ENCODE measurements at places on chromosomes 1 and 21. TPM values are rescaled to one million over a fixed set of nuclear protein-coding genes. Genes with fewer than 3 reads are reported as not detected.

- no peaks in the 10 kb centered on the region for H3K27me3 ChIP-seq
- H3K4me3 ChIP-seq = no peak overlapping the region
- H3K27ac ChIP-seq = no peak overlapping the region
- H3K36me3 ChIP-seq = no peaks in the 10 kb centered on the region
These were observed 363.4 kb downstream of the PDE4B start for GRCh38 chr1:66156144-66156543.

DNA sequence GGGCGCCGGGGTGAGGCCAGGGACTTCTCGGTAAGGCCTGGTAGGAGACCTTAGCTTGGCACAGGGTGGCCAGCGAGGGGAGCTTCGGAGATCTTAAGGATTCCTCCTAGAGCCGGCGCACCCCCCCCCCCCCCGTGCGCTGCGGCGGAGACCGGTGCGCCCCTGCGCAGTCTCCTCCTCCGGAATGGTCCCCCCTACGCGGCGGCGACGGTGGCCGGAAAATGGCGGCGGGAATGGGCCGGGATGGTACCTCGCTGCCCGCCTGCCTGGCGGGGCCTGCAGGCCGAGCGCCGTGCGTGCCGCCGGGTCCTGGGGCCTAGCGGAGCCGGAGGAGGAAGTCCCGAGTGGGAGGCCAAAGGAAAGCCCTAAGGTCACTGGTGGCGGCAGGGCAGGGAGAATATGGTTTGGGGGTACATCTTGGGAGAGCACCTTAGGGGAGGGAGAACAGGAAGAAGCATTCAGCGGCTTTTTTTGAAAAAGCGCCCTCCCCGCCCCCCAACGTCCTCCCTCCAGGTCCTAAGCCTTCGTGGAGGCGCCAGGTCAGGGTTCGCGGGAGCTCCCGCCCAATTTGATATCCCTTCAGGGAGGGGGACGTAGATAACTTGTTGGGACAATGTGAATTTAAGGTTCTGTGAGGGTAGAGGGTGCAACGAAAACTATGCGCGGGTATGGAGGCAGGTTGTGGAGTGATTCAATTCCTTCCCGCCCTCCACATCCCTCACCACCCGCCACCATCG is 429 bp downstream of the SRRM1 start:
- peak; percentile 94 for DNase-seq
- H3K36me3 ChIP-seq = peaks cover 36% of the 10 kb centered on the region
- H3K27ac ChIP-seq = peak overlapping the region; percentile 99
- peaks cover 45% of the 10 kb centered on the region for H3K4me1 ChIP-seq
- H3K4me3 ChIP-seq = peak overlapping the region; percentile 90

DNA sequence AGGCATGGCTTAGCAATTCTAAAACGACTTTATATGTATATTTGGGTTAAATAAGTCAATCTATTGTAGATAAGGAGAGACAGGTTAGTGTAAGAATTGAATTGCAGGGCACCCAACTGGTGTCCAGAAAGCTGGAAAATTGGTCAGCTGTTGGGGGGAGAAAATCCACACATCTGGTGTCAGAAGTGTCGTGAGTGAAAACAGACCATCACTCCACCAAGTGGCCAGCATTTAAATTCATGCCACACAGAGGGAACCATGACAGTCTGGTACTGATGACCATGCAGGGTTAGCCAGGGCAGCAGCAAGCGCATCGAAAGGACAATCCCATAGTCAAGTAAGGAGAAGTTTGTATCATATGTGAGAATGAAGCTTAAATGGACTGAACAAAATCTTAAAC is 11.7 kb downstream of the LAX1 start:
- peaks cover 6% of the 10 kb centered on the region for H3K36me3 ChIP-seq
- no peak overlapping the region for H3K4me3 ChIP-seq
- DNase-seq = no peak
- H3K4me1 ChIP-seq = no peaks in the 10 kb centered on the region
- H3K27me3 ChIP-seq = no peaks in the 10 kb centered on the region
- no peak overlapping the region for H3K27ac ChIP-seq

GRCh38 chr1:24779689-24780464 is 34.6 kb downstream of the CLIC4 start:
- H3K36me3 ChIP-seq = no peaks in the 10 kb centered on the region
- no peak overlapping the region for H3K4me3 ChIP-seq
- no peaks in the 10 kb centered on the region for H3K4me1 ChIP-seq
- no peak overlapping the region for H3K27ac ChIP-seq

- H3K4me3 ChIP-seq = no peak overlapping the region
- H3K36me3 ChIP-seq = no peaks in the 10 kb centered on the region
- H3K4me1 ChIP-seq = peaks cover 8% of the 10 kb centered on the region
- peak; percentile 54 for DNase-seq
These were observed 385.4 kb upstream of the VAMP3 start for GRCh38 chr1:7385471-7386225.

ATAD3C gene
- total RNA-seq = 0.47 TPM

- peaks cover 75% of the 10 kb centered on the region for H3K4me1 ChIP-seq
- peaks cover 20% of the 10 kb centered on the region for H3K36me3 ChIP-seq
- no peak for DNase-seq
- H3K27ac ChIP-seq = peak overlapping the region; percentile 85
- no peaks in the 10 kb centered on the region for H3K27me3 ChIP-seq
These were observed 505 bp upstream of the GNPAT start for GRCh38 chr1:231240531-231240882.

GRCh38 chr21:36765229-36765628 is 66.3 kb downstream of the SIM2 start:
- H3K4me3 ChIP-seq = no peak overlapping the region
- H3K27me3 ChIP-seq = no peaks in the 10 kb centered on the region
- H3K36me3 ChIP-seq = no peaks in the 10 kb centered on the region
- no peak overlapping the region for H3K27ac ChIP-seq
- no peak for DNase-seq
- H3K4me1 ChIP-seq = no peaks in the 10 kb centered on the region

CCDC24 gene
- 5.0 TPM for total RNA-seq

DENND2C gene
- total RNA-seq = 1.9 TPM

- no peak overlapping the region for H3K4me3 ChIP-seq
- H3K27me3 ChIP-seq = peaks cover 17% of the 10 kb centered on the region
- no peaks in the 10 kb centered on the region for H3K36me3 ChIP-seq
- H3K4me1 ChIP-seq = peaks cover 50% of the 10 kb centered on the region
- no peak for DNase-seq
These were observed 6.9 kb downstream of the PLXNA2 start for GRCh38 chr1:208237241-208237640.

BTG2 gene
- 153 TPM for total RNA-seq

CENPF gene
- 4.4 TPM for total RNA-seq

GNAT2 gene
- not detected for total RNA-seq

DNA sequence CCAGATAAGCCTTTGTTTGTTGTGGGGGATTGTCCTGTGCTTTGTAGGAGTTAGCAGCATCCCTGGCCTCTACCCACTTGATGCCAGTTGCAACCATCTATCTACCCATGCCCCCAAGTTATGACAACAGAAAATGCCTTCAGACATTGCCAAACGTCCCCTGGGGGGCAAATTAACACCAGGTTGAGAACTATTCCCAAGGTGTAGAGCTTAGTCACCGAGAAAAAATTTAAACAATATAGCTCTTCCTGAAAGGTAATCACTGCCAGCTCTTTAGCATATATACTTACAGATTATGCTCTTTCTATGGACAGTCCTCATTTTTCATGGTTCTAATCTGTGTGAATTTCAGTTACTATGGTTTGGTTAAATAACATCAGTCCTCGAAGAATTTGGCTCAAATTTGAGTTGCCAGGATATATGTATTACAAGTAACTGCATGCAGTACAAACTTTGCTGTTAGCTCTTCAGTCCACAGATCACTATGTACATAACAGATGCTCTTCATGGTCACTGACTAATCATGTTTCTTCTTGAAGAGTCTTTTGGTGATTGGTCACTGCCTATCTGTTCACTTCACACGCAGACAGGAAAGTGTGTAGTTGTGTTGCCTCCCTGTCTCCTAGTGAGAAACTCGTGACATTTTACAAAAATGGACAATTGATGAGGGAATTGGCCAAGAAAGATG is 25.2 kb downstream of the MAPKAPK2 start:
- no peaks in the 10 kb centered on the region for H3K36me3 ChIP-seq
- peaks cover 88% of the 10 kb centered on the region for H3K4me1 ChIP-seq
- no peak for DNase-seq
- no peak overlapping the region for H3K27ac ChIP-seq

DNA sequence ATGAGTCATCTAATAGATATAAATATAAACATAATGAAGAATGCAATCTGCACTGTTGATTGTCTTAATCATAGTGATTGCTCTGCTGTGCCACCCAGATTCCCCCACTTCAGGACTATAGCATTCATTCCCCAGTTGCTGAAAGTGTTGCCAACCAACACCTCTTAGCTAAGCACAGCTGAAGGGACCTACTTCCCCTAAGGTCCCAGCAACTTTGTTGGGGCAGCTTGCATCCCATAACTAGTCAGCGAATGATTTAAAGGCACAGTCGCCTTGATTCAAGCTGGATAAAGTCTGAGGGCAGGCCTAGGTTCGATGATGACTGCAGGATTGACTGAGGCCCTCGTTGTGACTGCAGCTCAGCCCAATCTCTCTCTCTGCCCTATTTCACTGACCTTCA is 14.3 kb upstream of the RGS1 start:
- no peaks in the 10 kb centered on the region for H3K4me1 ChIP-seq
- no peaks in the 10 kb centered on the region for H3K27me3 ChIP-seq
- H3K27ac ChIP-seq = no peak overlapping the region
- DNase-seq = no peak

- H3K4me3 ChIP-seq = no peak overlapping the region
- H3K27ac ChIP-seq = no peak overlapping the region
- DNase-seq = no peak
- peaks cover 81% of the 10 kb centered on the region for H3K36me3 ChIP-seq
- H3K27me3 ChIP-seq = no peaks in the 10 kb centered on the region
- H3K4me1 ChIP-seq = no peaks in the 10 kb centered on the region
These were observed 114.2 kb downstream of the BCAR3 start for GRCh38 chr1:93567255-93567918.

DNA sequence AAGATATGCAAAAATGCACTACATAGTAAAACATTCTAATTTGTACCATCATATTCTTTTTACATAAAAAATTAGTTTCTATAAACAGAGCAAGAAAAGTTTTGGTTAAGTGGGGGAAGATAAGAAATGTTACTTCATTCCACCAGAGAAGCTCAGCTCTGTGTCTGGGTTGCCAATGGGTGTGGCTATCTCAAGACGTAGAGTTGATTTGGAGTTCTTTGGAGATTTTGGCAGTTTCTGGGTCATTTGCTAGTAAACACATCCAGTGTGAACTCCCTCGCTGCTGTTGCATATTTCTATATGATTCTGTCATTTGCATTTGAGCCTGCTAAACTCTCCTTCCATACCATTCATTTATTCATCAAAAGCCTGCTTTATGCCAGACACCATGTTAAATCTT is 7.2 kb downstream of the RGL1 start:
- no peak overlapping the region for H3K4me3 ChIP-seq
- H3K36me3 ChIP-seq = no peaks in the 10 kb centered on the region
- no peak for DNase-seq
- no peak overlapping the region for H3K27ac ChIP-seq

ZNF683 gene
- total RNA-seq = 0.74 TPM

DNA sequence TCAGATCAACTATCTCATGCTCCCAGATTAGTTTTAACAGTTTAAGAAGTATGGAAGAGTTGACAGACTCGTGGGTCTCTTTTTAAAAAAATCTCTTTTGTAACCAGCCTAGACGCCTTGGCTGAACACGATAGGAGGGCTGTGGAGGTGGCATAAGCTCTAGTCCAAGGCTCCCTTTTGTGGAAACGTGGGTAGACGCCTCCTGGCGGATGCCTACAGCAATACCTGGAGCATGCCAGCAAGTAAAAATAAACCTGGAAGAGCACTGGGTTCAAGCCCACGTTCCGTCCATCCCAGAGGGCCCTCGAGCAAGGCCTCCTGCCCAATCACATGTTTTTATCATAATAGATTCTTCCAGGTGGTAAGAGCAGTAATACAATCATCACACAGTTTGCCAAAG is 87.9 kb downstream of the RGS7 start:
- no peak overlapping the region for H3K4me3 ChIP-seq
- H3K27ac ChIP-seq = no peak overlapping the region
- DNase-seq = no peak
- no peaks in the 10 kb centered on the region for H3K4me1 ChIP-seq
- H3K36me3 ChIP-seq = no peaks in the 10 kb centered on the region

DNA sequence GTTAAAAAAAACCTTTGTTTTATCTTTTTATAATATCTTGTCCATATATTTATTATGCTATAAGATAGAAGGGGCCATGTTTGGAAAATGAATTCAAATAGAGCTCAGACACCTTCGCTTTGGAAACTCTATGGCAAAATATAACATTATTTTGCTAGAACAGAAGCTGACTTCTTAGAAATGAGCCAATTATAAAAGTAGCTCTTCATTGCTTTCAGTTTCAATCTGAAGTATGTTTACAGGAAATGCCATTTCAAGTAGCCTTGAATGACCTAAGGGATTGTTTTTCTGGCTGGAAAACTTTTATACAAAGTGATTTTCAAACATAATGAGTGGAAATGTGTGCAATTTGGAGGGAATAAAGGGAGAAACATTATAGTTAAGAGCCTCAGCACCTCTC is 37.8 kb upstream of the GBP5 start:
- no peaks in the 10 kb centered on the region for H3K36me3 ChIP-seq
- H3K27me3 ChIP-seq = no peaks in the 10 kb centered on the region
- peaks cover 24% of the 10 kb centered on the region for H3K4me1 ChIP-seq
- H3K4me3 ChIP-seq = no peak overlapping the region
- no peak for DNase-seq
- peak overlapping the region; percentile 77 for H3K27ac ChIP-seq

KRTAP11-1 gene
- total RNA-seq = not detected

DNA sequence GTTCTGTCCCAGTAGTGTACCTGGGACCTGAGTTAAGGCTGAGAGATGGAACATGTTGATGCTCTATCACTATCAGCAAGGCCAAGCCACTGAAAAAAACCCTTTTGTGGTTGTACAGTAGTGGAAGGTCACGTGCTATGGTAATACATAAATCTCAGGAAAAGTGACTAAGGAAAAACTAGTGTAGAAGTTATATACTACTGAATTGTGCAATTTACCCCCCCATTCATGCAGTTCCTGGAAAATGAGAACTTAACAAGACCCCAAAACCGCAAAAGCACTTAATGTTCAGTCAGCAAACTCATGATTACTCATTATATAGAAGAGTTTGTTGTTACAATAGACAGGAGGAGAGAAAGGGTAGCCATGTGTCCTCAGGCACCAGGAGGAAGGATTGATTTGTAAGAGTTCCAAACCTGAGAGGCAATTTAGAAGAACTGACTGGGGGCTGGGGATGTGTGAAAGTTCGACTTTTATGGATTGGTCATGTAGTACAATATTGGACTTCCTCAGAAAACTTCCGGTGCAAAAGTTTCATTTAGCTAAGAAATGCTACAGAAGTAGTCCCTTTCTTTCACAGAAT is 91.6 kb downstream of the RGL1 start:
- H3K4me1 ChIP-seq = peaks cover 5% of the 10 kb centered on the region
- H3K4me3 ChIP-seq = no peak overlapping the region
- no peaks in the 10 kb centered on the region for H3K27me3 ChIP-seq
- no peak for DNase-seq

- H3K36me3 ChIP-seq = no peaks in the 10 kb centered on the region
- no peak overlapping the region for H3K27ac ChIP-seq
- no peak for DNase-seq
- H3K4me1 ChIP-seq = peaks cover 20% of the 10 kb centered on the region
- H3K4me3 ChIP-seq = no peak overlapping the region
- peaks cover 3% of the 10 kb centered on the region for H3K27me3 ChIP-seq
These were observed 33.9 kb upstream of the ATP2B4 start for GRCh38 chr1:203592730-203593129.

E2F2 gene
- 18.9 TPM for total RNA-seq

Measured in spleen (tissue), 13 donors.